ENCODE measurements at places on chromosomes 2 and 18.

DNA sequence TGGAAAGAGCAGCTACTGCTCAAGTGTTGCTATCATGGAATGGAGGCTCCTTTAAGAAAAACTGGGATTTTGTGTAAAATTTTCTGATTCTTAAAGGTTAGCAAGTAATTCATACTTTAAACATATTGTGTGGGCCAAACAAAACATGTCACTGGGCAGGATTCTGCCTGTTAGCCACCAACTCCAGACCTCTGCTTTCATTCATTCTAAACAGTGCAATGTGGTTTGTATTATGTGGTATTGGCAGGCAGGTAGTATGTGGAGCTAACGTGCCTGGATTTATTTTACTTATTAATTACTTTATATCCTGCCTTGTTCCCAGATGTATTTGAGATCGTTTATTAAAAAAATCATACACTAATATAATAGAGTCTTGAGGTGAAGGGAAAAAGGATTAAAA, 1521.3 kb upstream of the ACVR2A start:
- DNase-seq: no peak

DNA sequence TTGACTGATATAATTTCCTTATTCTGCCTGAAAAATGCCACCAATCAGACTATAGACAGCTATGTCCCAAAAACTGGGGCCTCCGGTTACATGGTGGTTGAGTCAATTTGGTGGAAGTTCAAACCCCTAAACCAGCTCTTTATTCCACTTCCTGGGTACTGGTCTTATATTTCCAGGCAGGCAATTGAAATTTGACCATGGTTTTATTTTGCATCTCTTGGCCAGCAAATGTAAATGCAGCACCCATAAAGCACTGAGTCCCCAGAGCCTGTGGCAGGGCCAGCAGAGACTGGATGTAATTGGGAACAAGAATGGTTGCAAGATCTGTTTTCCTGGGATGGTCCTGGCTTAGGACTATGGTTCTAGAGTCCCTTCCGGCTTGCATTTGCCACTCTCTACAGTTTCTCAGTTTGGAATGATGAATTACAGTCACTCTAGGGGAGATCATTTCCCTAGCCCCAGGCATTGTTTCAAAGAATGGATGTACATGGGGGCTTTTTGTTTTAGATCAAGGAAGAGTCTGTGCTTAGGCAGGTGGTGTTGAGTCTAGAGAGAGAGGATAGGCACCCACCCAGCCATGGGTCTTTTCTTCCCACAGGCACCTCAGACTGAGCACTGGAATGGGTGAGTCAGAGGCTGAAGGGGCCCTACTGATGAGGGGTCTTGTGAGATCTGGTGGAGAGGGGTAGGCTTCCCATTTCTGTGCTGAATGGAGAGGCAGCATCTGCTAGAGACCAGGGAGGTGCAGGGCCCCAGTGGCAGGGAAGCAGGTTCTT, 108.4 kb upstream of the CDC42EP3 start:
- DNase-seq: no peak

- DNase-seq: peak; percentile 32
Observed at GRCh38 chr2:23452853-23453420, 68.0 kb downstream of the KLHL29 start.

GRCh38 chr2:72828840-72829507, 3.1 kb upstream of the EXOC6B start:
- no peak for DNase-seq

- DNase-seq: peak; percentile 71
Observed at GRCh38 chr18:62524440-62525200, 1.8 kb downstream of the ZCCHC2 start.

- DNase-seq: no peak
Observed at GRCh38 chr2:127179766-127180165, 40.3 kb downstream of the CYP27C1 start.

DNA sequence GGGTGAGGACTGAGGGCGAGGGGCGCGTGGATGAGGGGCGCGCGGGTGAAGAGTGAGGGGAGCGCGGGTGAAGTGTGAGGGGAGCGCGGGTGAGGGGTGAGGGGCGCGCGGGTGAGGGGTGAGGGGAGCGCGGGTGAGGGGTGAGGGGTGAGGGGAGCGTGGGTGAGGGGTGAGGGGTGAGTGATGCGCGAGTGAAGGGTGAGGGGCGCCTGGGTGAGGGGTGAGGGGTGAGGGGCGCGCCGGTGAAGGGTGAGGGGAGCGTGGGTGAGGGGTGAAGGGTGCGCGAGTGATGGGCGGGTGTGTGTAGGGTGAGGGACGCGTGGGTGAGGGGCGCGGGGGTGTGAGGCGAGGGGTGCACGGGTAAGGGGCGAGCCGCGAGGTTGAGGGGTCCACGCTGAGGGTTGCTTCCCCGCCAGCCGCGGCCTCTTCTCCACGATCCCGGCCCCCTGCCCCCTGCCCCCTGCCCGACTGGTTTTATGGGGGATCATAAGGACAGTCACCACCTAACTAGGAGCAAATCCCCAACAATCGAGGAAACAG, 1.1 kb upstream of the SLC66A2 start:
- DNase-seq: peak; percentile 16

DNA sequence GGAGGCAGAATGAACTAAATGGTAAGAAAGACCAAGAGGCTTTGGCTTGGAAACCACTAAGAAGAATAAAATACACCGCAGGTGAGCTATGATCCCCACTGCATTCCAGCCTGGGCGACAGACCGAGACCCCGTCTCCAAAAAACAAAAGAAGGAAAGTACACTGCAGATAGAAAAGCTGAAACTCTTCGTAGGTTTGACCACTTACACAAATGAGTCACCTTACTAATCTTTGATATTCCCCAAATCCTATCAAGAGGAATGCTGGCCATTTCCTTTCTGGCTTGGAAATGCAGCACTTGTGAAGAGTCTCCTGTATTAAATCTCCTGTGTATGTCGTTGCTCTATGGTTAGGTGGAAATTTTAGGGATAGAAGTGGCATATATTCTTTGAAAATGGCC, 108.8 kb downstream of the MTCL1 start:
- no peak for DNase-seq

DNA sequence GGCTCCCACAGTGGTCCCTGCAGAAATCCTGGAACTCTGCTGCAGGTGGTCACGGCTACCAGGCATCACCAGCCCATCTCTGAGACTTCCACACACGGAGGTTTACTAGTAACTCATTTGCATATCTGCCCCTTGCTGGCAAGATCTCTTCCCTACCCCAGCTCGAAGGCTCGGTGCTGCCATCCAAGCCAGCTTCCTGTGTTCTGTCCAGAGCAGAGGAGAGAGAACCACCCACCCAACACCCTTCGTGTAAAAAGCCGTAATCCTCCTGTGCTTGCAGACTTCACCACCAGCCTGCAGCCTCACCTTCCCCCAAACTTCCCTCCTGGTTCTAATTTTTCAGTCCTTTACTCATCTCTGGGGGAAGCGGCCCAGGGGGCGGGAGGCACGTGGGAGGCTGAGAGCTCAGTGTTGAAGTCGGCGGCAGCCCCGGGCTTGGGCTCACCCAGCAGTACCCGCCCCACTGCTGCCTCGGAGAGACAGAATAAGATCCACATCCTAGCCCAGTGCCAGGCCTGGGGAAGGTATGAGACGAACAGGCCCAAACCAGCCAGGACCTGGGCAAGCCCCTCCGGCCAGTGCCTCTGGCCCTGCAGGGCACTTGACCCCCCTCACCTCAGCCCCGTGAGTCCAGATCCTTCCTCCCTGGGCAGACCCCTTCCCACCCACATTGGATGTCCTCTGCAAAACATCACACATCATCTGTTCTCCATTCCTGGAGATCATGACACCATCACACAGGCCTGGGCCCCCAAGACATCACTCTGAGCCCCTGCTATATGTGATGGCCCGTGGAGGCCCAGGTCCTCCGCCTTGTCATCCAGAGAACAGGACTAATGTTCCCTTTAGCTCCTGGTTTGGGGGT, 145.8 kb upstream of the ID2 start:
- peak; percentile 37 for DNase-seq

DNA sequence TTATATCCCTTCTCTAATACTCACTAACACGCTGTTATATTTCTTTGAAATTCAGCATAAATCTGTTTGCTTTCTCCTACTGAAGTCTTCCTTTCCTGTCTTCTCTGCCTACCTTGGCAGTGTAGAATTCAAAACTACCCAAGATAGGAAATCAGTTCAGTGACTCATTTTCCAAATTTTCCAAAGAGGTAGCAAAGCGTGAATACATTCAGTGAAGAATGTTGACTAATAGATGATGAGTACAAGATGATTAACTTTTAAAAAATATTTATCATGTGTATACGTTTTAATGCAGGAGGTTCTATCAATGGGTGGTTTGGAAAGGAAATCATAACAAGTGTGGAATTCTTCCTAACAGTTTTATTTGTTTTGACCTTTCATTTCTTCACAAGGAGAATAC, 201.9 kb upstream of the SLC8A1 start:
- no peak for DNase-seq

GRCh38 chr2:144546933-144547332, 27.0 kb upstream of the ZEB2 start:
- no peak for DNase-seq

- DNase-seq: no peak
Observed at GRCh38 chr2:181517685-181518301, 60.6 kb downstream of the ITGA4 start.

Data from stimulated activated CD8-positive, alpha-beta memory T cell treated with anti-CD3 and anti-CD28 coated beads, Interleukin-4, amount 100 ng/mL, for 48 hours (primary cell).